ENCODE measurements at places on chromosomes 2 and 18.

DNA sequence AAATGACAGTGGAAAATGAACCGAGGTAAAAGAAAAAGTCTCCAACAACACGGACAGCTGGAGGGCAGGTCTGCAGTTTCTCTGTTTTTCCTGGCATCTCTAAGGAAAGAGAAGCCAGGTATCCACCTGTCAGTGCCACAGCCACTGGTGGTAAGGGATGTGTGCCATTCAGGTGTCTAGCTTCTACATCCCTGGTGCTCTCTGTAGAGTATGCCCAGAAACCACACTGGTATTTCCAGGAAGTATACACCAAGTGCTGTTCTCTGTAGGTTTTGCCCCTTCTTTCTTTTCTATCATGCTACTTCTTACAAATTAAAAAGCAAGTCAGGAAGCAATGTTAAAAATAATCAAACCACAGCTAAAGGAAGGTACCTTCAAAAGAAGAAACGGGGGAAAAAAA lies 7.6 kb upstream of the AGFG1 start:
- DNase-seq = no peak

- DNase-seq = no peak
These were observed 399.4 kb downstream of the ZEB2 start for GRCh38 chr2:144120487-144120886.

DNA sequence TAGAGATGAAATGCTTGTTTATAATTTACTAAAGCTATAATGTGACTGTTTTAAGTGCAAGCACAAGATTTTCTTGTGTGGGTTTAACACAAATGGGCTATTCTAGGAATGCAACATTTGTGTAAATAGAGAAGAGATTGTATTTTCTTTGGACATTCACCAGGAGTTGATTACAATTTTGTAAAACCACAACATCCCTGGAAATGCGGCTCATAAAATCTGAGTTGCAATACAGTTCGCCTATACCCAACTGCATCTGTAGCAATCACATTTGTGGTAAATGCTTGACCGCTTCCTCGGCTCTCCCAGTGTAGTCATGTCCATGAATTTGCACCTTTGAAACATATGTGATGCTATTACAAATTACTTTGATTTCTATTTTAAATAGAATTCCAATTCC lies 348.7 kb upstream of the CDH20 start:
- no peak for DNase-seq

DNA sequence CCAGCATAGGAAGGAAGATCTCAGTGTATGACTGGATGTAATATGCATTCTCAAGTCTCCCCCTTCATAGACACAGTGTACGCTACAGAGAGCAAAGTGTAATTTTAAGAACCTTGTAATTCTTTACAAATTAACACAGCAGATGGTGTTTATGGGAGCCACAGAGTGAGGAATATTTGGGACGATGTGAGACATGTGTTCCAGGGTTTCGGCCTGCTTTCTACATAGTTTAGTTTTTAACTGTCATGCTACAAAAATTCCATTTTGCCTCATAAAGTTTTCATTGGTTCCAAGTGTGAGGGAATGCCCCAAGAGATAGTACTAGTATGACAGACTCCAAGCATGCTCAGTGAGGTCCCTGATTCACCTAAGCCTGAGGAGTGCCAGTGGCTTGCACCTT lies 76.2 kb upstream of the LRRTM1 start:
- DNase-seq = no peak

GRCh38 chr2:71129902-71130151 lies 202 bp downstream of the MCEE start:
- DNase-seq = no peak

DNA sequence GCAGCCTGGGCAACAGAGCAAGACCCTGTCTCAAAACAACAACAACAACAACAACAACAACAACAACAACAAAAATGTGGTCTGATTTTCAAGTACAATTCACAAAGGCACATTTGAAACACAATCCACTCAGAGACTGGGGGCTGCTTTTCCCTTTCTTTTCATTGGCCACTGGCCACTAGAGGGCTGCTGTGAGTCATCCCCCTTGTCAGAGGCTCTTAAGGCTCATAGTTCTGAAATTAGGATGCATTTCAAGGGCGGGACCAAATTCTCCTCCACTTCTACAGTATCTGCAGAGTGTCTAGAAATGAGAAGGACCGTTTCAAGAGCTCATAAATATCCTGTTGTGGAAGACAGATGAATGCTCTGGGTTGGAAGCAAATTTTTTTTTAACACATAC lies 285.4 kb downstream of the NRXN1 start:
- no peak for DNase-seq

DNA sequence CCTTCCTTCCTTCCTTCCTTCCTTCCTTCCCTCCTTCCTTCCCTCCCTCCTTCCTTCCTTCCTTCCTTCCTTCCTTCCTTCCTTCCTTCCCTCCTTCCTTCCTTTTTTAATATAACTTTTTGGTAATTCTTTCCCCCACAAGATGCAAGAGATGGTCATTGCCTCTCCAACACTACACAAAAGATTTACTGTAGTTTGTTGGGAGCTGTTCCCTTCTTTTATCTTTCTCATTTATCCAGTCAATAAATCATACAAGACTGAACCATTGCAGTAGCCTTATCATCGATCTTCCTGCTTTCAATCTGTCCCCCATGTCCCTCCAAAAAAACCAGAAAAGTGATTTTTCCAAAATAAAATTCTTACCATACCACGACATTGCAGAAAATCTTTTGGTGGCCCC lies 8.2 kb downstream of the APCDD1 start:
- no peak for DNase-seq

DNA sequence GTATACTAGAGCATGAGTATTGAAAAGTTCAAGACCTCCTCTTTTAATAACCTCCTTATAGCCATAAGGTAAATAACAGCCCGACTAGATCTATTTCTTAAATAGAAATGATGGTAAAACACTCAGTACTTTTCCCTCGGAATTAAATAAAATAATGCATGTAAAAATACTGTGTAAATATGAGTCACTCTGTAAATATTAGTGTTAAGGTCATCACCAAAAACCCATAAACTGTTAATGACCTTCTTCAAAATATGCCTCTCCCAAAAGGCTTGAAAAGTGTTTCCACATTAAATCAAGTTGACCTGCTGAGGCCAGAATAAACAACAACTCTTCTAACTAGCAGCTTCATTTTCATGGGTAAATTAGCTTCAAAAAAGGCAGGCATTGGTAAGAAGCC lies 25.3 kb upstream of the BZW1 start:
- DNase-seq = no peak

DNA sequence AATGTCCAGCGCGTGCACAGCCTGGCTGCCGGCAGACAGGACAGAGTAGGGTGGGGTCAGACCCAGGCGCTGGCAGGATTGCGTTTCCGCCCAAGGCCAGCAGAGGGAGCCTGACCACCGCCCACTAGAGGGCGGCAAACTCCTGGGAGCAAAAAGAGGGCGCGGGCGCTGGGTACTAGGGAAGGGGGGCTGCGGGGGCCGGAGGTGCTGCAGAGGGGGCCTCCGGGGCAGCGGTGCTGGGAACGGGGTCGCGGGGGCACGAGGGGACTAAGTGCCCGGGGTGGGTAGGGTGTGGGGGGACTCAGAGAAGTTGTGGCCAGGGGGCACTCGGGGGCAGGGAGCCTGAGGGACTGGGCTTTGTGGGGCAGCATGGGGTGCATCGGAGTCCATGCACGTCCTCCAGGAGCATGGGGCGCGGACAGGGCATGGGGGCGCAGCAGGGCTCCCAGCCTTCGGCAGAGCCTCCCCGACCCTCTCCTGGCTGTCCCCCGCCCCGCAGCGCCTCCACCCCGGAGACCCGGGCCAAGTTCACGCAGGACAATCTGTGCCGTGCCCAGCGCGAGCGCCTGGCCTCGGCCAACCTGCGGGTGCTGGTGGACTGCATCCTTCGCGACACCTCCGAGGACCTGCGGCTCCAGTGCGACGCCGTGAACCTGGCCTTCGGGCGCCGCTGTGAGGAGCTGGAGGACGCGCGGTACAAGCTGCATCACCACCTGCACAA lies 3.2 kb downstream of the TEKT4 start:
- DNase-seq = no peak
